ENCODE measurements at places on chromosomes 12 and 14.

GRCh38 chr12:5944053-5944452 is 1.0 kb downstream of the ANO2 start:
- DNase-seq, result no peak

GRCh38 chr14:23578560-23579310 is at the start of gene JPH4:
TSS of gene JPH4 (minus strand) at chr14:23578790. CDS start at chr14:23577453, 1,337 bp downstream.
- DNase-seq, result no peak

- no peak for DNase-seq
Measured at GRCh38 chr12:3032770-3033538, 44.2 kb upstream of the TSPAN9 start.

DNA sequence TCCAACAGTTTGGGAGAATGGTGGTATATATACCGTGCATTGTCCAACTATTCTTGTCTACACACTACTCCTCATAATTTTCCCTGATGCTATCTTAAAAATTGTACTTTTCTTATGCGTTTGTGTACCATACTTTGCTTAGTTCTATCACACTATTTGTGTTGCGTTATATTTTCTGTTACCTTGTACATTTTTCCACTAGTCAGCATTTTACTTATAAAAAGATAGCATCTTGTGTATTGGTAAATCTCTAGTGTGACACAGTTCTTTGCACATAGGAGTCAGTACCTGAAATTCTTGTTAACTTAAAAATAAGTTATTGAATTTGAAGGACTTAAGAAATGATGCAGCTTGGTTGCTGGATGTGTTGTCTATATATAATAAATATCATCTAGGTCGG is 201.8 kb upstream of the LMO3 start:
- DNase-seq, result no peak

DNA sequence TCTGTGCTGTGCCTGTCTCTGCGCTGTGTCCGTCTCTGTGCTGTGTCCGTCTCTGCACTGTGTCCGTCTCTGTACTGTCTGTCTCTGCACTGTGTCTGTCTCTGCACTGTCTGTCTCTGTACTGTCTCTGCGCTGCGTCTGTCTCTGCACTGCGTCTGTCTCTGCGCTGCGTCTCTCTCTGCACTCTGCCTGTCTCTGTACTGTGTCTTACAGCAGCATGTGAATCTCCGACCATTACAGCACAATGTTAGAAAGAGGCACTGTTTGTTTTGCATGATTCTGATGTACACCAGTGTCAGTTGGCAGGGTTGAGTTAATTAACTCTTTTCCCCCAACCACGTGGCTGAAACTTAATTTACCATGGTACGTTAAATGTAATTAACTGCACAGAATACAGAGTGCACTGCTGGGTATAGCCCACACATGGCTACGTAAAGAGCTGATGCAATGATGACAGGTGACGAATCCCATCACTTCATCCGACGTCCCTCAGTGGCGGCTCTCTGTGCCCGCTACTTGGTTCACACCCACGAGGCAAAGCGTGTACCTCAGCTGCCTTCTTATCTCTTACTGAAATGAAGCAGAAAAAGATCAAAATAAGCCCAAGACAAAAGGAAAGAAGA is 127.7 kb upstream of the SFSWAP start:
- no peak for DNase-seq

GRCh38 chr14:52333823-52334657 is 19.9 kb downstream of the PTGER2 start:
- DNase-seq, result no peak

DNA sequence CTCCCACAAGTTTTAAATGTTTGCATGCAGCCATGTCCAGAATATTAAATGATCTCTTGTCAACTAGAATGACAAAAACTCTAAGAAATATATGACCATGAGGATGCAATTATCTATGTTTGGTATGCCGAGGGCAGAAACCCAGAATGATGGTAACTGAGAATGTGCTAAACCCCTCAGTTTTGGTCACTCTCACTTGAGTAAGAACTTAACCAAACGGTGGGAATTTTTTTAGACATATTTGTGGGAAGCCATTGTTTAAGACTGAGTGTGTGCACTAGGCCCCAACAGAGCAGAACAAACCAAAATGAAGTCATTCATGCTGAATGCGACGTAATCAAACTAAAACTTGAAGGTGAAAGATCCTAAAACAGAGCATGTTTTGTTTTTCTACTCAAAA is 1927.9 kb upstream of the SEL1L start:
- DNase-seq, result no peak

- DNase-seq, result no peak
Measured at GRCh38 chr12:113082486-113083148, 26.1 kb downstream of the DTX1 start.

- DNase-seq, result no peak
Measured at GRCh38 chr12:52307836-52308805, 13.1 kb downstream of the KRT83 start.

- no peak for DNase-seq
Measured at GRCh38 chr14:99158150-99158549, 113.8 kb downstream of the BCL11B start.

GRCh38 chr12:93589081-93589480 is 16.6 kb downstream of the SOCS2 start:
- no peak for DNase-seq

DNA sequence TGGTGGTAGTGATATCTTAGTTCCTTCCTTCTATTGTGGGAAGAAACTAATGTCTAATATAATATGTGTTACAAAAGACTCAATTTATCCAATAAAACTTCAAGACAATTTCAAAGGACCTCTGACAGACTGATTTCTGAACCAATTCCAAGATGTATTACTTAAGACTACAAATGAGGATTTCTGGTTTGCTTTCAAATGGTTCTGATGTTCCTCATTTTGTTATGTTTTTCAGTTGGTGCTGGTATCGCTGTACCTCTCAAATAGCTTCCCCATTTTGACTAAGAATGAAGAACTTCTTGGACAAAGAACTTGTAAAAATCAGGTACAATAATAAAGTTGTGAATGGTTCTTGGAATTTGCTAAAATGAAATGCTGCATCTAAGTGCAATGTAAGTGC is 19.4 kb upstream of the MBIP start:
- no peak for DNase-seq

GRCh38 chr14:55571125-55571889 is 8.7 kb upstream of the KTN1 start:
- no peak for DNase-seq

- no peak for DNase-seq
Measured at GRCh38 chr14:41144370-41144769, 462.3 kb upstream of the LRFN5 start.

- no peak for DNase-seq
Measured at GRCh38 chr12:3803865-3804472, 51.1 kb upstream of the CRACR2A start.

DNA sequence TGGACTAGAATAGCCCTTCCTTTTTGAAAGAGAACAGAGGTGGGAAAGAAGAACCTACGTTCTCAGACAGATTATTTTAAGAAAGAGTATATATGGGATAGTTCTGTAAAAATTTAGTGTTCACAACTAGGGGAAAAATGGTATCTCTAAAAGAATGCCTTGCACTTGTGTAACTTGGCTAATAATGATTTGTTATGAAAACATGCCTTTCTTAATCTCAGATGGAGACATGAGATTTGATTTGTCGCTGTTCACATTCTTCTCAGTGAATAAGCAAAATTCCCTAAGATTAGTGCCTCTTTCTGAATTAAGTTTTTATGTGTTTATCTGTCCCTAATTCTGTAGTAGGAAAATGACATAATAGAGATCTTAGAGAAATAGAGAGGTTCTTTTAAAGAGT is 100.8 kb downstream of the USP15 start:
- DNase-seq, result no peak

DNA sequence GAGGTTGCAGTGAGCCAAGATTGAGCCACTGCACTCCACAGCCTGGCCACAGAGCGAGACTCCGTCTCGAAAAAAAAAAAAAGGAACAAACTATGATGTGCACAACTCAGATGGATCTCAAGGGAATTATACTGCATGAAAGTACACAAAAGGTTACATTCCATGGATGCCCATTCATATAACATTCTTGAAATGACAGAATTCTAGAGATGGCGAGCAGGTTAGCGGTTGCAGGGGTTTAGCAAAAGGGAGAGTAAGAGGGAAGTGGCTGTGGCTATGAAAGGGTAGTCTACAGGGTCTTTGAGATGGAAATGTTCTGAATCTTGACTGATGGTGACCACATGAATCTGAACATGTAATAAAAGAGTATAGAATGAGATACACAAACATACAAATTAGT is 49.7 kb downstream of the CKB start:
- DNase-seq, result no peak

- DNase-seq, result no peak
Measured at GRCh38 chr14:76909266-76909665, 83.1 kb downstream of the LRRC74A start.

DNA sequence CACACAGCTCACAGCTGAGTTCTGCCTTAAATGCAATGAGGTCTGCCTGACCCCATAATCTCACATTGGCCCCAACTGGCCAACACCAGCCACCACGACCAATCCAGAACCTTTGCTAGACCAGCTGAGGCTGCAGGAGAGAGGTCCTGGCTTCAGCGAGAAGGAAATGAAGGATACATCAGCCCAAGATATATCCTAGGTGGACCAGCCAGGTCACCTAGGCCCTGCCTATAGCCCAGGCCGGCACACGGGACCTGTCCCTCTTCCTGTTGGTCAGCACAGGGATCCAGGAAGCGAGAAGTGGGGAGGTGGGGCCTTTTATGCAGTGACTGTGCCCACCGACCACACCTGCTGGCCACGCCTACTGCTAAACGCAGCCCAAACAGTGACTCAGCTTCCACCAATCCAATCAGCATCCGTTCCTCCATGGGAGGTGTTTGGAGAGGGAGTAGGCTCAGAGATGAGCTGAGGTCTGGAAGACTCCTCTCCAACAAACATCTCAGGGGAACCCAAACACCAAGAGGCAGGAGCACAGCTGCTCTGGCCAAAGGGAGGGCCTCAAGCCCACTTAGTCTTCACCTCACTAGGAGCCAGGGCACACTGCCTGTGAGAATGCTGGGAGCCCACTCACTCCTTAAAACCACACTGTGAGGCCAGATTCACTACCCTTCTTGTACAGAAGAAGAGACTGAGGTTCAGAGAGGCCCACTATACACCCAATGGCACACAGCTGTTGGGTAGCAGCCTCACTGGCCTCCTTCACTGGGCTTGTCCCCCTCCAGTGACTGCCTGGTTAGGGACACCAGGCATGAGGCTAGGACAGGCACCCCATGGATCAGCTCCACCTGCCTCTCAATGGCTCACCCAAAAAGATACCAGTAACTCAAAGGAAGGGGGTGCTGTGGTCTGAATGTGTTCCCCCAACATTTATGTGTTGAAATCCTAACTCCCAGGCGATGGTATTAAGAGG is 51.3 kb upstream of the PPP2R5C start:
- no peak for DNase-seq

DNA sequence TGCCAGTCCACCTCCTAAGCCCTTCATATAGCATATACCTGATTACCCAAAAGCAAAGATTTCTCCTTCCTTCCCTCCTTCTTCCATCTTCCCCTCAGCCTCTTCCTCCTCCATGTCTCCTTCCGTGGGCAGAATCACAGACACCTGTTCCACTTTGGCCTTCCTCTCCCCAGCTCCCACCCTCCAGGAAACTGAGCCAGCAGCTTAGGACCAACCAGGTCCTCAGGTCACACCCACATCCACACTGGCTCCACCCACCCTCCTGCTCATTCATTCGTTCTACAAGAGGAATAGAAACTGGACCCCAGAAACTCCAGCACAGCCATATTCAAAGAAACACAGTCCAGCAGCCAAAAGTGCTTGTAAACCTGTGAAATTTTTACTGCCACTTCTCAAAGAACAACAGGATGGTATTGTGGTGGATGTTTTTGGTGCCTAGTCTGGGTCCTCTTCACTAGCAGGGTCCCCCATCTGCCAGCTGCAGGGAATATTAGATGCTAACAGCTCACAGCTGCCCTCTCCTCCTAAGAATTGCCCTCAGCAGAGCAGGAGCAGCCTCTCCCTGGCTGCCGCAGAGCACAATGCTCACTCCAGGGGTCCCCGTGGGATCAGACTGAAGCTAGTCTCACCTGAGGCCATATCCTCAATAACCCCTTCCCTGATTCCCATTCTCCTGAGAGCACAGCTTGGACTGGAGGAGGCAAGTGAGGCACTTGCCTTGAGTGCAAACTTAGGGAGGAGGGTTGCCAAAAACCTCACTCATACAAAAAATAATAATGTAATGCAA is 18.4 kb downstream of the CMKLR1 start:
- DNase-seq, result no peak

- DNase-seq, result no peak
Measured at GRCh38 chr14:20343862-20344220, 406 bp downstream of the PARP2 start.

GRCh38 chr12:89481213-89481914 is 43.2 kb downstream of the GALNT4 start:
- DNase-seq, result no peak

GRCh38 chr14:51676549-51676948 is 24.8 kb downstream of the FRMD6 start:
- no peak for DNase-seq

DNA sequence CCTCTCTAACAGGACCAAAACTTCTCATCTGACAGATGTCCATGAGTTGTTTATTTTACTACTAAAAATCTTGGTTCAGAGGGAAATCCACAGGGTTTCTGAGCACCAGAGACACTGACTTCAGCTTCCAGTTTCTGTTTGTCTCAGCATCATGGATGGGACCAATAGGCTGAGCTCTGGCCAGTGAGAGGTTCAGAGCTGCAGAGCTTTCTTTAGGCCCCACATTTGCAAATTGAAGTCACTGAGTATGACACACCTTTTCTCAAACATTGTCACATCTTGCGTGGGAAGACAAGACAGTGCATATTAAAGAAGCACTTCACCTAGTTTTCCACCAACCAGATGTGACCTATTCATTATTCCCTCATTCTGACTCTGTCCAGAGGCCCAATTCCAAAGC is 45.2 kb downstream of the RDH12 start:
- DNase-seq, result no peak

GRCh38 chr14:68771631-68772030 is 21.2 kb downstream of the ZFP36L1 start:
- no peak for DNase-seq

GRCh38 chr14:93073910-93074769 is 41.6 kb downstream of the ITPK1 start:
- DNase-seq, result no peak

- no peak for DNase-seq
Measured at GRCh38 chr12:107530701-107531100, 154.9 kb upstream of the PWP1 start.

DNA sequence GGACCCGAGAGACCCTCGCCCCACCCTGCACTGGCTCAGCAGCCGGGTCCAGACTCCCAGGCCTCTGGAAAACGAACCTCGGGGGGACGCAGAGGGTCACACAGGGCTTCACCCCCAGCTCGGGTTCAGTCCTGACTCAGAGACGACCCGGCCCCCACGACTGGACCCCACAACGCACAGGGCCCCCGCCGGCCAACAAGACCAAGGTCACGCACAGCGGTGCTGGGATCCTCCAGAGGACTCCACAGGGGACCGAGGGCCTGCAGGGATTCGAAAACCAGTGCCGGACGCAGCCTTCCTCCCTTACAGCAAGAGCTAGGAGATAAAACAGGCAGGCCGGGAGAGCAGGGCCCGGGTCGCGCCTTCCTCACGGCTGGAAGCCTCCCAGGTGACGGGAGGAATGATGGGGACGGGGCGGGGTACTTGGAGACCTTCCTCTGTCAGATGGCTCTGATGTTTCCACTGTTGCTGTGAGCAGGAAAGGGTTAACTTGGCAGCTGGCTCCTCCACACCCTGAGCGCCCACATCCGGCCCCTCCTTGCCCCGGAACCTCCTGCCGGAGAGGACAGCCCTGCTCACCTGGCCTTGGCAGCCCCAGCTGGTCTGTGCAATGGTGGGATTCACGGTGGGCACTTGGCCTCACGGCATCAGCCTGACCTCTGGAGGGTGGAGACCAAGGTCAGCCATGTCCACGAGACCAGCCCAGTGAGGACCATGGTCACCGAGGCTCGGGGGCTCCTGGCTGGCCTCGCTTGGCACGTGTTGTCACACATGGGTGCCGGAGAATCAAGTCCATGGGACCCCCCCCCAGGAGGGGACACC is 46.2 kb downstream of the GALNT9 start:
- DNase-seq, result no peak

Data from C1 segment of cervical spinal cord (tissue), 14 donors.